Activated CD4-positive, alpha-beta T cell treated with anti-CD3 and anti-CD28 coated beads, Interleukin-2, amount 50 U/mL, for 16 hours (primary cell): ENCODE measurements at places on chromosomes 1 and 21.
A peak's percentile ranks its signal among the peaks of the same experiment; 100 is the strongest.

DNA sequence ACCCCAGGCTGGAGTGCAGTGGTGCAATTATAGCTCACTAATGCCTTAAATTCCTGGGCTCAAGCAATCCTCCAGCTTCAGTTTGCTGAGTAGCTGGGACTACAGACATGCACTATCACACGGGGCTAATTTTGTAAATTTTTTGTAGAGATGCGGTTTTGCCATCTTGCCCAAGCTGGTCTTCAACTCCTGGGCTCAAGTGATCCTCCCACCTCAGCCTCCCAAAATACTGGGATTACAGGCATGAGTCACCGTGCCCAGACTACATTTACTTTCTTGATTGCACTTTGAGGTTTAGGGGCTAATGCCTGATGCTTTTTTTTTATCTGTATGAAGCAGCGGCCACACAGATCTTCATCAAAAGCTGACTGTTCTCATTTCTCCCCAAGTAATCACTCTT is 124.6 kb downstream of the KIF26B start:
- no peak for DNase-seq

DNA sequence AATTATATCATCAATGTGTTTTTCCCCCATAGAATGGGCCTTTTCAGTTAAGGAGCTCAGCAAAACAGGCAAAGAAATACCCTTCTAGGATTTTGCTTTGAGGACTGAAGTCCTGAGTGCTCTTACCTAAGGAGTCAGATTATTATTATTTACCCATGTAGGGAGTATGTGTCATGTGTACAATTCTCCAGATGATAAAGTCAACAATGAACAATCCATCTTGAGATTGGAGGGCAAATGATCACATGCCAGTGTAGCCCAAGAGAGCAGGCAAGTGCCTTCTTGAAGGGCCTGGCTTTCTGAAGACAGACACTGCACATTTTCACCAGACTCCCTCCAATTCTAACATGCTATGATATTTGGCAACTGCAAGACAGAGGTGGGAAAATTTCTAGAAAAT is 159.7 kb downstream of the PCNX2 start:
- no peak for DNase-seq

- no peak for DNase-seq
These were observed 89.5 kb downstream of the FNBP1L start for GRCh38 chr1:93537396-93537795.

- DNase-seq, result no peak
These were observed 20.5 kb downstream of the MAPKAPK2 start for GRCh38 chr1:206705191-206705590.

GRCh38 chr1:83769072-83769471 is 229.9 kb downstream of the TTLL7 start:
- DNase-seq, result no peak

GRCh38 chr21:10464975-10465374 is 56.4 kb upstream of the TPTE start:
- no peak for DNase-seq

DNA sequence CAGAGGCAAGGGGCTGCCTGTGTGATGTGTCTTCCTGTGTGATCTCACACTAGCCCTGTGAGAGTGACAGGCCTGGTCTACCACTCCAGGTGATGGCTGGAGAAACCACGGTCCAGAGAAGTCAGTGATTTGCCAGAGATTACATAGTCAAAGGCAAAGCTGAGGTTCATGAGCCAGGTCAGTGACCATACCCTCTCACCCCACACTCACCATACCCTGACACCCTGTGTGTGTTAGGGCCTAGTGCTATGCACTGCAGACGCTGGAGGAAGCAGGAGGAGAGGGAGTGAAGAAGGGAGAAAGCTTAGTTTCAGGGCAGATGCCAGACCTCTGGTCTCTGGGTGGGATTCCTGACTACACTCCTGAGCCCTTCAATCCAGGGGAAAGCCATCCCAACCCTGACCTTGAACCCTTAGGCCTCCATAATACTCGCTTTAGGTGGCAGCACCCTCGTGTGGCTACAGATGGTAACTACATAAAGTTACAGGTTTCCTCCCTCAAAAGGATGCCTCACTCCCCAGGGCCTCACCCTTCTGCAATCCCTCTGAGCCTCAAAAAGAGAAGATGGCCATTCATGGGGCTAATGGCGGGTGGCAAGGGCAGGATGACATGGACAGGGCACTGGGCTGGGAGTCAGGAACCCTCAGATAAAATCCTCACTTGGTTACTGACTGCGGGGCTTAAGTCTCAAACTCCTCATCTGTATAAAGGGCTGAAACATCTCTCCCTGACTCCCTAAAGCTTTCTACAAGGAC is 20.8 kb upstream of the SDC3 start:
- peak; percentile 54 for DNase-seq

GRCh38 chr1:192913683-192914082 is 104.8 kb downstream of the RGS2 start:
- DNase-seq, result no peak
